ENCODE measurements at places on chromosomes 1 and 21.

GRCh38 chr1:63316984-63317816, 5.2 kb upstream of the FOXD3 start:
- DNase-seq = peak; percentile 60

DNA sequence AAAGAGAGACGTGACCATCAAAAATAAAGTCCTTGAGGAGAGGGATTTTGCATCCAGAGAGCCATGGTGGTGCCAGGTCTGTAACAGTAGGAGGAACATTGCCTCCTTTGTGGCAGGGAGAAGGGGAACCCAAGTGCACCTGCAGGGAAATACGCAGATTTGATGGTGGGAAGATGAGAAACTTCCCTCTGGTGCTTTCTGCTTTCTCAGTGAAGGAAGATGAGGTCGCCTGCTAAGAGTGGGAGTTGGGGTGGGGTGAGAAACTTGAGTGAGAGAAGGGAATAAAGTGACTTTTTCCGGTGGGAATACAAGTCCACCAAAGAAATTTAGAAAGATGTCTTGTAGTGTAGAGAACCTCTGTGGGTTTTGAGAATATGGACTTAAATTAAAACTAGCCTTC, 9.1 kb downstream of the PLA2G4A start:
- no peak for DNase-seq

- DNase-seq = no peak
Measured at GRCh38 chr1:190067592-190067991, 410.1 kb downstream of the BRINP3 start.

GRCh38 chr1:33157131-33157530, 24.7 kb downstream of the TRIM62 start:
- no peak for DNase-seq

GRCh38 chr1:42145389-42145716, 7.9 kb upstream of the GUCA2B start:
- DNase-seq = no peak

DNA sequence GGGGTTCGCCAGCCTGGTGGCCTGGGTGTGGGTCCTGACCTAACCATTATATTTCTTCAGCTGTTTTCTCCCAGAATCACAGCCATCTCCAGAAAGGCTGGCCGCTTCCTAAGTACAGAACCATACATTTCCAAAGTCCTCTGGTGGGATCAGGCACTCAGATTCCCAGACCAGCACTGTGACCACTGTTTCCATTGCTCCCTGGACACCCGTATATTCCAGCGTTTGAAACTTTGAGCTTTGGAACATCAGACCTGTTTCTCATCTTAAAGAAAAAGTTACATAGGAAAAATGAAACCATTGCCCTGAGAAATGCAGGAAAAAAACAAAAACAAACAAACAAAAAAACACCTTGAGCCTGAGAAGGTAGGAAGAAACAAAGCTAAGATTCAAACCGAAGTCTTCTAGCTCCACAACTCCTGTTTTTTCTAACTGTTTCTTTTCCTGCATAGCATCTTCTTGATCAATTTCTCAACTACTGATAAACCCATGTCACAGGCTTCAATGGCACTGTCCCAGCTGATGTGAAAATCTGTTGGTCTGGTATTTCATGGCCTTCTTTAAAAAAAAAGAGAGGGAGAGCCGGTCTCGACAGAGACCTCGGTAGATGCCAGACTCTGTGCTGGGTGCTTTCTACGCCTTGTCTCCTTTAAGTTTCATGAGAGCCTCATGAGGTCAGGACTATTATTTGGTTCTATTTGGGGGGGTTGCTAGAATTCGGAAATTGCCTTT, 221.3 kb downstream of the TOMM20 start:
- no peak for DNase-seq

GRCh38 chr21:21231913-21232312, 233.7 kb downstream of the NCAM2 start:
- DNase-seq = no peak

- no peak for DNase-seq
Measured at GRCh38 chr1:93864175-93864574, 14.8 kb downstream of the DNTTIP2 start.

Measured in stimulated activated CD4-positive, alpha-beta T cell treated with anti-CD3 and anti-CD28 coated beads, Interleukin-2, amount 100 ng/mL, for 48 hours (primary cell).